ENCODE measurements at places on chromosomes 1 and 21. TPM values are rescaled to one million over a fixed set of nuclear protein-coding genes. Genes with fewer than 3 reads are reported as not detected.

Gene PDIK1L
- 17.3 TPM for total RNA-seq

Gene GBP6
- not detected for total RNA-seq

Gene SAMSN1
- 15.4 TPM for total RNA-seq

Gene CLCA1
- total RNA-seq = not detected

Gene CRNN
- total RNA-seq = not detected

Gene ITPKB
- 37.6 TPM for total RNA-seq

Gene SF3B4
- 7.4 TPM for total RNA-seq

GRCh38 chr1:23867542-23867894 lies 572 bp downstream of the FUCA1 start:
- peak overlapping the region; percentile 65 for H3K27ac ChIP-seq
- no peaks in the 10 kb centered on the region for H3K36me3 ChIP-seq
- no peak for DNase-seq
- H3K4me1 ChIP-seq = no peaks in the 10 kb centered on the region
- H3K27me3 ChIP-seq = no peaks in the 10 kb centered on the region

DNA sequence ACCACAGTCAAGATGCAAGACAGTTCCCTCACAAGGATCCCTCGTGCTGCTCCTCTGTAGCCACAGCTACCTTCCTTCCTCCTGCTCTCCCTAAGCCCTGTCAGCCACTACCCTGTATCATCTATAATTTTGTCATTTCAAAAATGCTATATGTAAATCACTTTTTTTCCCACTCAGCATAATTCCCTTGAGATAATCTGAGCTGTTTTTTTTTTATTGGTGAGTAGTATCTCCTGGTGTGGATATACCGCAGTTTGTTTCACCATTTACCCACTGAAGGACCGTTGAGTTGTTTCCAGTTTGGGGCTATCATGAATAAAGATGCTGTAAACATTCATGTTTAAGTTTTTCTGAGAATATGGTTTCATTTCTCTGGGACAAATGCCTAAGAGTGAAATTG lies 88.2 kb downstream of the HUNK start:
- H3K4me1 ChIP-seq = no peaks in the 10 kb centered on the region
- H3K27me3 ChIP-seq = no peaks in the 10 kb centered on the region
- H3K4me3 ChIP-seq = no peak overlapping the region
- no peak for DNase-seq

DNA sequence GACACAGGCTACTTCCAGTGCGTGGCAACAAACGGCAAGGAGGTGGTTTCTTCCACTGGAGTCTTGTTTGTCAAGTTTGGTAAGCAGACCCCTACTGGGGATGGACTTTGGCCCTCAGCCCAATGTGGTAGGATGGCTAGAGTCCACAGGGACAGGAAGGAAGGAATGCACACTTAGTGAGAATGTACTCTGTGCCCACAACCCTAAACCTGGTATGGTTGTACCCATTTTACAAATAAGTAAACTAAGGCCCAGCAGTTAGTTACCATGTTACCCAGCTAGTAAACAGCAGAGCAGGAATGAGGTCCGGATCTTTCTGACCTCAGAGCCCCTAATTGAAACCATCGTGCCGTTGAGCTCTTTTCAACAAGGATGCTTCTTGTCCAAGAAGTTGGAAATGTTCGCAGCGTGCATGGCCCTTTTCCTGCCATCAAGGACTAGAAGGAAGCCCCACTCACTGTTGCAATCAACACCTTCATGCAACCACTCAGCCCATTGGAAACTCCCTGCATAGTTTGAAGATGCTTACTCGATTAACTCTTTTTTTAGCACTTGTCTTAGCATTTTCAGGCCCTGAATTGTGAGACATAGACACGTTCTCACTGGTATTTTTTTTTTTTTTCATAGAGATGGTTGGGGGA lies 153.4 kb upstream of the UBE2U start:
- no peak overlapping the region for H3K4me3 ChIP-seq
- H3K27me3 ChIP-seq = no peaks in the 10 kb centered on the region
- H3K27ac ChIP-seq = no peak overlapping the region
- DNase-seq = no peak
- H3K4me1 ChIP-seq = no peaks in the 10 kb centered on the region

DNA sequence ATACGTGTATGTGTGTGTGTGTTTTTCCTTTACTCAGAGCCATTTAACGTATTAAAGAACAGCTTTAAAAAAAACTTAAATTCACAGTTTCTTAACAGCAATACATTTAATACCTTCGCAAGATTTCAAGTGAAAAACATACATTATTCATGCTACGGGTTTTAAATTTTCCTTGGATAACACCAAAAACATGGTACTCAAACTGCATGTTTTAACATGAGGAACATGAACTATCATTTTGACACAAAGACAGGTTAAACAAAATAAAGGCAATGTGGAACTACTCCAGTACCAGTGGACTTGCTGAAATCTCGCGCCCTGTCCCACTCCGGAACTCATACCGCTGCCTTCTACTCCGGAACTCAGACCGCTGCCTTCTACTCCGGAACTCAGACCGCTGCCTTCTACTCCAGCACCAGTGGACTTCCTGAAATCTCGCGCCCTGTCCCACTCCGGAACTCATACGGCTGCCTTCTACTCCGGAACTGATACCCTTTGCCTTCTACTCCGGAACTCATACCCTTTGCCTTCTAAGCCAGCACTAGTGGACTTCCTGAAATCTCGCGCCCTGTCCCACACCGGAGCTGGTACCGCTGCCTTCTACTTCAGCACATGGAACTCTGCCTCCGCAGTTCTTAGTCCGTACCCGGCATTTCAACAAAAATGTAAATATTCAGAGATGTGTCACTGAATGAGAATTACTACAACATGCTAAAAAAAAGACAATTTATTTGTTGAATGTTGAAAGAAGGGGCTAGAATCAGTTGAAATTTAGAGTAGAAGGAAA lies 148.6 kb downstream of the NCAM2 start:
- H3K27ac ChIP-seq = no peak overlapping the region
- H3K4me3 ChIP-seq = no peak overlapping the region
- no peak for DNase-seq
- H3K4me1 ChIP-seq = no peaks in the 10 kb centered on the region
- no peaks in the 10 kb centered on the region for H3K27me3 ChIP-seq

- H3K27ac ChIP-seq = peak overlapping the region; percentile 45
- H3K36me3 ChIP-seq = peaks cover 12% of the 10 kb centered on the region
- H3K4me3 ChIP-seq = no peak overlapping the region
- DNase-seq = peak; percentile 62
- no peaks in the 10 kb centered on the region for H3K4me1 ChIP-seq
These were observed 15.5 kb downstream of the TEX38 start for GRCh38 chr1:46687093-46687659.

- H3K27me3 ChIP-seq = no peaks in the 10 kb centered on the region
- H3K36me3 ChIP-seq = no peaks in the 10 kb centered on the region
- H3K4me3 ChIP-seq = peak overlapping the region; percentile 36
- no peak overlapping the region for H3K27ac ChIP-seq
- H3K4me1 ChIP-seq = peaks cover 13% of the 10 kb centered on the region
- no peak for DNase-seq
These were observed 2.7 kb downstream of the DENND2D start for GRCh38 chr1:111197598-111198284.

DNA sequence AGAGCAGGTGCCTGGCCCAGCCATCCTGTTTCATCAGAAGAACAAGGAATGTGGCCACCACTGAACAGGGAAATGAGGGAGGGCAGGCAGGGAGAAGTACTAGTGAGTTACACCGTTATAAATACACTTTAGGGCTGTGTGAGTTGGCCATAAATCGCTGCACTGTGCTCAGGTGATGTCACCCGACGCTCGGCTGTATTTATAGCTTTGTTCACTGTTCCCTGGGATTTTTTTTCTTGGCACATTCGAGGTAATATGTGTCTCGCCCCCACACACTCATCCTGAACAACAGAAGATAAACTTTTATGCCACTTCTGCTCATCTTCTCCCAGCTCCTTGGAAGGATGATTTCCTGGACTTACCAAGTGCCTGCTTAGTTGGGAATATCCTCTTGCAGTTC lies 9.0 kb upstream of the KIRREL1 start:
- DNase-seq = no peak
- H3K4me3 ChIP-seq = no peak overlapping the region
- H3K27me3 ChIP-seq = no peaks in the 10 kb centered on the region
- no peaks in the 10 kb centered on the region for H3K36me3 ChIP-seq
- no peaks in the 10 kb centered on the region for H3K4me1 ChIP-seq

- H3K36me3 ChIP-seq = no peaks in the 10 kb centered on the region
- no peak overlapping the region for H3K4me3 ChIP-seq
- DNase-seq = no peak
These were observed 9.9 kb upstream of the CHI3L1 start for GRCh38 chr1:203196371-203196770.

- no peaks in the 10 kb centered on the region for H3K36me3 ChIP-seq
- no peak for DNase-seq
- H3K27me3 ChIP-seq = no peaks in the 10 kb centered on the region
- H3K4me3 ChIP-seq = no peak overlapping the region
These were observed 56.3 kb downstream of the HTR6 start for GRCh38 chr1:19720973-19721372.

DNA sequence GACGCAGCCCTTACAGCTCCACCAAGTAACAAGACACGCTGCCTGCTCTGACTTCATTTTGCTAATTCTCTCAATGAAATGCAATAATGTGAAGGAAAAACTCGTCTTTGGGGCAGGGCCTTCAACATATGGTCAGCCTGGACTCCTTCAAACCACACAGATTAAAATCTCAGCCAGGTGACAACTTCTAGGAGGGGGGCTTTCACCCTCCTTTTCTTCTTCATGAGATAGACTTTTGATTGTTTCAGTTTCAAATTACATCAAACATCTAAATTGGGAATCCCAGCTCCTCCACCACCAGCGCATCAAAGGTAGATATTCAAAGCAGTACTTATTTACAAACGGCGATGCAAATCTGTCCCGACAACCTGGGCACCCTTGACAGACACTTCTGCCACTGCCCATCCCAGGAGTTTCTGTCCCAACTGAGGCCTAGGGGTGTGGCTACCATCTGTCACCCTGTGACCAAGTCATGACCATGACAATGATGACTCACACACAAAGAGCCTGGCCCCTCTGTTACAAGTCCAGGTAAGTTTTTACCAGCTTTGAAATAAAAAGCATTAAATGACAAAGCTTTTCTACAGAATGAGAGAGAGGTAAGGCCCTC lies 29.7 kb downstream of the SSBP3 start:
- no peak overlapping the region for H3K27ac ChIP-seq
- H3K4me3 ChIP-seq = no peak overlapping the region
- no peaks in the 10 kb centered on the region for H3K36me3 ChIP-seq

DNA sequence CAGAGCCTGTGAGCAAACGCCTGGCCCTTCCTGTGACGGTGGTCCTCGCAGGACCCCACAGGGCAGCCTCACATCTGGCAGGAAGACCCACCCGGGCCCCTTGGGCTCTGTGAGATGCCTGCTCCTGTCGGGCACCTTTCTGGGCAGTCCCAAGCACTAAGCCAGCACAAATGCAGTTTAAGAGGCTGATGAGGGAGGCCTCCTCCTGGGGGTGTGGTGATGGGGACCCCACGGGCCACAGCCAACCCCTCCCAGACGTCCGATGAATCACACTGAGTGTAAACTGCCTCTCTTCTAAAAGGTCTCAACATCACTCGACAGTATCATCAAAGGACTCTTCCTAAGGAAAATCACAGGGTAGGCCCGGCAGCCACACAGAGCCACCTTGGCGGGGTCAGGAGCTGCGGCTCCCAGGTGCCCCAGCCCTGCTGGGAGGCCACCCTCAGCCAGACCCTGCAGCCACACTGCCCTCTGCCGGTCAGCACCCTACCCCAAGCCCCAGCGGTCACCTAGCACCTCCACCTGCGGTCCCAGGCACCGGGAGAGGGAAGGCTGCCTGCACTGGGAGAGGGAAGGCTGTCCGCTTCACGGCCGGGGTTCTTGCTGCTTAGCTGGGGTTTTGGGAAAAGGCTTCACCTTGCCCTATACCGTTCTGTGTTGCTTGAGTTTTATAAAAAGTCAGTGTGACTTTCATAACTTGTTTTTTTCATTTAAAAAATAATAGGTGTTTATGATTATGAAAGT lies 3.9 kb upstream of the PRKCZ start:
- H3K4me1 ChIP-seq = peaks cover 4% of the 10 kb centered on the region

- no peaks in the 10 kb centered on the region for H3K4me1 ChIP-seq
- DNase-seq = no peak
- no peaks in the 10 kb centered on the region for H3K36me3 ChIP-seq
- no peak overlapping the region for H3K4me3 ChIP-seq
These were observed 366.7 kb downstream of the HHIPL2 start for GRCh38 chr1:222181191-222181590.

DNA sequence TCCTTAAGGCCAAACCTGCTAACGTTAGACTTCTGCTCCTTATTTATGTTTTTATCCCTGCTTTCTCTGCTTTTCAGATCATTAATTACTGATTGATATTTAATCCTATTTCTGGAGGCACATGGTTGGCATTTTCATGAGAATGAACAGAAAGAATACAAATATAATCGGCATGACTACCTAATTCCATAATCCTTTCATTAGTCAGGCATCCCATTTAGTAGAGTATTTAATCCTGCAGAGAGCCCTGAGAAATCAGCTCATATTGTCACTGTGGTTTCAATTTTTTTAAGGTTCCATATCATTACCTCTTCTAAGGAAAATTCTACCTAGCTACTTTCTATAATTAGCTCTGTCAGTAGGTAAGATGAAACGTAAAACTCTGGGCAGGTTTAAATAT lies 238.8 kb downstream of the NCAM2 start:
- H3K4me1 ChIP-seq = no peaks in the 10 kb centered on the region
- no peak for DNase-seq
- H3K27me3 ChIP-seq = no peaks in the 10 kb centered on the region

All from breast epithelium (tissue), 4 donors.